ENCODE measurements at places on chromosomes 2 and 18. TPM values are rescaled to one million over a fixed set of nuclear protein-coding genes. Genes with fewer than 3 reads are reported as not detected.

DNA sequence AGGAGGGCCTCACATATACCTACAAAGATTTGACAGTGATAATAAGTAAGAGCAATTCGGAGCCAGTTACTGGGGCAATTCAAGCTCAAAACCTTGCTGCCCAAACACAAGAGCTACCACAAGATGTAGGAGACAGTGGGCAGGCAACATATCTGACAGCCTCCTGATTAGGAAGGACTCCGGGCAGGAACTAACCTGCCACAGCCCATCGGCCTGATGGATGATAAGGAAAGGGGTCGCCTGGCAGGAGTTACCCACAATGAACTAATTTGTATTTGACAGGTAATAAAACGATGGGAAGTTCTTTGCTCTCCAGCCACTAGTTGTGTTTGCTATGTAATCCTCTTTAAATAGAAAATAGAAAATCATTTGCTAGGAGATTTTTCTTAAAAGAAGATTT, 100.2 kb downstream of the ARHGAP15 start:
- no peak for DNase-seq

- no peak for DNase-seq
Observed at GRCh38 chr2:128617029-128617590, 298.4 kb upstream of the HS6ST1 start.

Gene MYOM1
- total RNA-seq, result 0.98 TPM

- no peak for DNase-seq
Observed at GRCh38 chr2:186304064-186304463, 182.0 kb upstream of the ZC3H15 start.
